ENCODE measurements at places on chromosomes 2 and 18.

DNA sequence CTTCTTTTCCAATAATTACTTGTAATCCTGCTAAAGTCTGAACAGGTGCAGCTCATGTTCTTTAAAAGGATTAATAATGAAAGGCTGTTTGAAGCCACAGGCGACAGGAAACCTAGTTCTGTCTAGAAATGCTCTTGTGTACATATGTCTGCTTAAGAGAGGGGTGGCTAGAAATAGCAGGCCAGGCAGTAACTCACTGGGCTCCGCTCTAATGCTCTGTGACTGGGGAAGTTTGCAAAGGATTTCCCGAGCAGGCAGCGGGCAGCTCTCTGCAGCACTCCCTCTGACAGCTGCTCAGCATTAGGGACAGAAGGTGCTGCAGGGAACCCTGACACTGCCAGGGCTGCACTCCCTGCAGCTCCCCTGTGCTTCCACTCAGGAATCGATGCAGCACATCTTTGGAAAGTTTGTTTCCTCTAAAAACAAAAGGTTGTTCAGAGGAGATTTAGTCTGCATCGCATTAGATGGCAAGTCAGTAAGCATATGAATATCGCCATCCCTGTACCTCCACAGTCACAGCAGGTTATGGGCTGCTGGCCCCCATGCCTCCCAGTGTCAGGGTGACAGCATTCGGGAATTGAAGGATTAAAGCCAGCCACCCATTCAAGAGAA, 33.1 kb upstream of the TTC39C start:
- peak; percentile 17 for ATAC-seq

GRCh38 chr2:63000801-63001200, 49.8 kb upstream of the OTX1 start:
- no peak for ATAC-seq

DNA sequence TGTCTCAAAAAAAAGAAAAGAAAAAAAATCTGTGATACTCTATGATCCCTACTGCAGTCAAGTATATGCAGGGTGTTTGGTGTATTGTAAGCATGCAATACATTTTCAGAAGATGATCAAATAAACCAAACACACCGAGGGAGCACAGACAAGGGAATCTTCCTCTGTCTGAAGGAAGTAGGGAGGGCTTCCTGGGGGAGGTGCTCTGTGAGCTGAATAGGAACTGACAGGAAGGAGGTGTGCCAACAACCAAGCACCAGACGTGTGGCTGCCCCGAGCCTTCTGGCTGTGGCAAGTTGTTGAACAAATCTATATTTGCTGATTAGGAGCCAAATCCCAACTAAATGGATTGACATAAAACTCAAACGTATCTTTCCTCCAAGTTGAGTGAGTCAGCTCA, 14.6 kb downstream of the THNSL2 start:
- no peak for ATAC-seq

GRCh38 chr2:77387324-77387723, 134.9 kb downstream of the LRRTM4 start:
- ATAC-seq = no peak

GRCh38 chr2:33729353-33729752, 130.3 kb upstream of the FAM98A start:
- no peak for ATAC-seq

DNA sequence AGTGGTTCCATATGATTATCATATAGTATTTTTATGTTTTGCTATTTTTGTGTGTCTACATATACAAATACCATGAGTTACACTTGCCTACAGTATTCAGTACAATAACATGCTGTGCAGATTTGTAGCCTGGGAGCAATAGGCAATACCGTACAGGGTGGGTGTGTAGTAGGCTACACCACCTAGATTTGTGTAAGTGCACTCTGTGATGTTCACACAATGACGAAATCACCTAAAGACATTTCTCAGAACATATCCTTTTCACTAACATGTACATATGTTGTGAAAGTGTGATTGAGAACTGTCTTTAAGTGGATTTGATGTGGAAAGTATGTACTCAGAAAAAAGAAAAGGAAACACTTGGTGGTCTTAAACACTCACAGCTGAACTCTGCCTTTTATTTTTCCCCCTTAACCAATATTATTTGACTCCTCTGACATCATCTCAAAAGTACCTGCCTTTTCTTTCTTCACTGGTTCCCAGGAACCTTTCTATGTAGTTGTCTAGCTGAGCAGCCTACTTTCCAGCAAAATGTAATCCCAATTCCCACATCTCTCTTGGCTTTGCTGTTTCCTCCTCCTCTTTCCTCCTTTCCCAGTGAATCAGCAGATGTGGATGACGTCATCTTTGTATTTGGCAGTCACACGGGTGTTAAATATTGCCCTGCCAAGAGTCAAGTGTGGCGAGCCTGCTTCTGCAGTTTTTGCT, 47.7 kb downstream of the OSBPL6 start:
- no peak for ATAC-seq

DNA sequence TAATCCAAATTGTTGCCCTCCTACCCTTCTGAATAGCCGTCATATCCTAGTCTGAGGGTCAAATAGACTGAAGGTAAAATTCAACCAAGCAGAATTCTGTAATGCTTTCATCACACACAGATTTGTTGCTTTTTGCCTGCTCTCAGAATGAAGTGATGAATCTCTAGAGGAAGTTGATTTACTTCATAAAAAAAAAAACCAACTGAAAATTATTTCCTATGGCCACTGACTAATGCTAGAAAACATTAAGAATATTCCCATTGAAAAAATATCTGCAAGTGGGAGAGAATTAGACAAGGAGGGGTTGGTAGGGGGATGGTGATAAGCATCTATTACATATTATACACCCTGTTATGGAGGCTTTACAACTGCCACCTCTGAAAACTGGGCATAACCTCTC, 2.3 kb upstream of the IL1RL2 start:
- ATAC-seq = no peak

- ATAC-seq = no peak
Observed at GRCh38 chr2:197261808-197262226, 48.8 kb downstream of the ANKRD44 start.

DNA sequence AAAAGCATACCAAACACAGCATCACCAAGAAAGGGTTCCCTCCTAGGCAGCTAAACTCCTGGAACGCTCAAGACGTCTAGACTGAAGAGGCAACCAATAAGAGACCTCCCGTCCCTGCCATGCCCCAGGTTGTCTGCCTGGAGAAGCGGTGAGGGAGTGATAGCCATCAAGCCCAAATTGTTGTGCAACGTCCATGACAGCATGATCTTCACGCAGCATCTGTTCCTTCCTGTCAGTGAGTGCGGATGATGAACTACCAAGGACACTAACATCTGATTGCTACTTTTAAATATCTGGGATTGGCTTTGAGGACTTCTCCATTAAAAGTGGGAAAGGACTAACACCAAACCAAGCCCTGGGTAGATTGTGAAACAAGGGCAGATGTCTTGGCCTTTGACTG, 149.7 kb downstream of the TXNL1 start:
- no peak for ATAC-seq

- no peak for ATAC-seq
Observed at GRCh38 chr18:58803978-58804377, 60.7 kb upstream of the ZNF532 start.
